ENCODE measurements at places on chromosomes 4 and X. TPM values are rescaled to one million over a fixed set of nuclear protein-coding genes. Genes with fewer than 3 reads are reported as not detected.

The CLDN2 gene
- total RNA-seq: 4.7 TPM

The PHEX gene
- 1.6 TPM for total RNA-seq

The ERAS gene
- total RNA-seq: not detected

DNA sequence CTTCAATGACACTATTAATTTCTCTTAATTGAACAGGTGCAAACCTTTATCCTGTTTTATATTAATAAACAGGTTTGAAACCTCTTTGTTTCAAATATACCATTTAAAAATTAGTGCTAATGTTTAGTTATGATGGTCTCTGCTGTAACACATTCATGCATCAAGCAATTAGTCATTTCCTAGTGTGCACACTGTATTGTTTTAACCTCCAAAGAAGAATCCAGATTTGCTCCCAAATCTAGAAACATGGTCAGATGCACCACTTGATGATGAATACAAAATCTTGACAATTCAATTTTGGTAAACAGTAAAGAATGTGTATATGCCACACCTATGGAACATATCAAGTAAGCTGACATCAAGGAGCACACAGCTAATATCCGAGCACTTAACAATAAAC is 157.1 kb downstream of the TRIML1 start:
- H3K4me3 ChIP-seq: no peak overlapping the region
- peaks cover 27% of the 10 kb centered on the region for H3K27me3 ChIP-seq
- no peaks in the 10 kb centered on the region for H3K36me3 ChIP-seq
- peaks cover 9% of the 10 kb centered on the region for H3K4me1 ChIP-seq
- DNase-seq: no peak

- peaks cover 23% of the 10 kb centered on the region for H3K4me1 ChIP-seq
- no peaks in the 10 kb centered on the region for H3K36me3 ChIP-seq
- DNase-seq: no peak
- H3K27ac ChIP-seq: no peak overlapping the region
Measured at GRCh38 chr4:40288566-40288965, 46.6 kb upstream of the CHRNA9 start.

- peaks cover 14% of the 10 kb centered on the region for H3K36me3 ChIP-seq
- no peaks in the 10 kb centered on the region for H3K4me1 ChIP-seq
- no peak overlapping the region for H3K27ac ChIP-seq
- DNase-seq: no peak
- no peak overlapping the region for H3K4me3 ChIP-seq
Measured at GRCh38 chr4:78606530-78607095, 55.0 kb downstream of the ANXA3 start.

All from type B pancreatic cell (in vitro differentiated cells).